ENCODE measurements at places on chromosomes 2 and 18.
A peak's percentile ranks its signal among the peaks of the same experiment; 100 is the strongest.

DNA sequence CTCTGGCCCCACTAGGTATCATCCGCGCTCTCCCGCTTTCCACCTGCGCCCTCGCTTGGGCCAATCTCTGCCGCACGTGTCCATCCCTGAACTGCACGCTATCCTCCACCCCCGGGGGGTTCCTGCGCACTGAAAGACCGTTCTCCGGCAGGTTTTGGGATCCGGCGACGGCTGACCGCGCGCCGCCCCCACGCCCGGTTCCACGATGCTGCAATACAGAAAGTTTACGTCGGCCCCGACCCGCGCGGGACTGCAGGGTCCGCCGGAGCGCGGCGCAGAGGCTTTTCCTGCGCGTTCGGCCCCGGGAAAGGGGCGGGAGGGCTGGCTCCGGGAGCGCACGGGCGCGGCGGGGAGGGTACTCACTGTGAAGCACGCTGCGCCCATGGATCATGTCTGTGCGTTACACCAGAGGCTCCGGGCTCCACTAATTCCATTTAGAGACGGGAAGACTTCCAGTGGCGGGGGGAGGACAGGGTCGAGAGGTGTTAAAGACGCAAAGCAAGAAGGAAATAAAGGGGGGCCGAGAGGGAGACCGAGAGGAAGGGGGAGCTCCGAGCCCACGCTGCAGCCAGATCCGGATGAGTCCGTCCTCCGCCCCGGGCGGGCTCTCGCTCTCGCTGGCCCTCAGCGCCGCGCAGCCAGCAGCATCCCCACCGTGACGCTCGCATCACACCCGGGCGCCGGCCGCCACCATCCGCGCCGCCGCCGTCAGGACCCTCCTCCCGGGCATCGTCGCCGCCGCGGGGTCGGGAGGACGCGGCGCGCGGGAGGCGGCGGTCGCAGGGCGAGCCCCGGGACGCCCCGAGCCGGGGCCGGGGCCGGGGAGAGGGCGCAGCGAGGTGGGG, 664 bp downstream of the NETO1 start:
- DNase-seq = no peak

DNA sequence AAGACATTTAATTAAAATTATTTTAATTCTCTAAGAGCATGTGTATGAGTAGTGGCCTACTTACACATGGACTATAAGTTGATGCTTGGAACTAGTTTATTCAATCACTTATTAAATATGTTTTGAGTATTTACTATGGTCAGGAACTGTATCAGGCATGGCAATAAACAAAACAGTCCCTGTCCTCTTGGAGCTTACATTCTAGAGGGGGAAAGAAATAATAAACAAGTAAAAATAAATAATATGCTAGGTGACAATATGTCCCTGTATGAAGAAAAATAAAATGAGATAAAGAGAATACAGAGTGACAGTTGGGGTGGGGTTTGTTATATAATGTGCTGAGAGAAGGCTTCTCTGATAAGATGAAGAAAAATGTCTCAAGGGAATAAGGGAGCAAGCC, 74.5 kb downstream of the MYO3B start:
- no peak for DNase-seq

GRCh38 chr2:230174466-230174865, 45.3 kb downstream of the SP110 start:
- DNase-seq = no peak

- DNase-seq = no peak
These were observed 4.8 kb upstream of the ZAP70 start for GRCh38 chr2:97708608-97709007.

DNA sequence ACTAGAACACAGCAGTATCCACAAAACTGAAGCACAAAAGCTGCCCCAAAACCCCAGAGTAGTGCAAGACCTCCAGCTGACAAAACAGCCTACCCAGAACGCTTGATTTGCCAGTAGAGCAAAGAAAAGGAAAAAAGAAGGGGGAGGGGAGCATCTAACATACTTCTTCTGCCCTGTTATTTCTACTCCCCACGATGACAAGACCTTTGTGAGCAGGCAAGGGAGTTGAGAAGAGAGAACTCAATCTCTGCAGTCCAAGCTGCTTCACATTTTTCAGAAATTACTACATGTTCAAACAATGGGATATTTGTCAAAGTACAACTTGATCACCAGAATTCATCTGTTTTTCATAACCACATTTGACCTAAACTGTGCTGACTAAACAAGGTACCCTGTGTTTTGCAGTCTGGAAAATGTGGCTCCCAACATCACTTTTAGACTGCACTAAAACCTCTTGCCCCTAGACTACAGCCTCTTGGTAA, 286.7 kb downstream of the EXOC6B start:
- DNase-seq = peak; percentile 88

DNA sequence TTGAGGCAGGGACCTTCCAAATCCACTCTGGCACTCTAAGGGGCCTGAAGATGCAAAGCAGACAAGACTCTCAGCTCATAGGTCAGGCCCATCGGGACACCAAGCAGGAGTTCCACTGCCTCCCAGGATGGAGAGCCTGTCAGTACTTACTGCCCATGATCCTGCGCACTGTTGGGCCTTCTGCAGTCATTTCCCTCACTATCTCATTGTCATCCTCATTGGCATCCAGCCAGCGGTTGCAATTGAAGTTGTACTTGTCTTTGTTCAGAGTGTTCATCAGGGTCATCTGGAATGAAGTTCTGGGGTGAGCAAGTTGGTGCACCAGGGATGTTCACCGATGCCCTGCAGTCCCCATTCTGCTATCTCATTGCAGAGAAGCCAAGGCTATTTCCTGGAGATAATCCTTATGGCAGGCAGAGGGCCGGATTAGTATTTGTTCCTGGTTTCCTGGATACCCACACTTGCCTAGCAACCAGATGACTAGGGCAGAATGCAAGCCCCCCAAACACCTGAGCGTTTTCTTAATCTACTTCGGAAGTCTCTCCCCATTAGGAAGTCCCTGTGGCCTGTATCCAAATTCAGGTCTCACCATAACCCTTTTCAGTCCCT, 65.1 kb downstream of the LOXHD1 start:
- no peak for DNase-seq

- DNase-seq = no peak
These were observed 46.5 kb upstream of the NR4A2 start for GRCh38 chr2:156379071-156379470.

DNA sequence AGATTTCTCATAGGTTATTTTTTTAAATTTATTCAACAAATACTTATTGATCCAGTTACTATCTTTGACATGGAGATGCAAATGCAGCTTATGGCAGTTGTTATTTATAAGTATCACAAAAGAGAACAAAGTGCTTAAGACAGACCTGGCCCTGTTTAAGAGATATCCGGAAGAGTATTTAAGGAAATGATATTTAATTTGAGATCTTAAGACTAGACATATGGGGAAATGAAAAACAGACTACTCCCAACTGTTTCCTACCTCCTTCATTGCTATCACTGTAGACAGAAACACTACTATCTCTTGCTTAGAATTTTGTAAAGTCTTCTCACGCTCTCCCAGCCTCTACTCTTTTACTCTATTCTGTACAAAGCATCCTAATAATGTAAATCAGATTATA, 36.0 kb downstream of the RPRD1A start:
- DNase-seq = no peak

DNA sequence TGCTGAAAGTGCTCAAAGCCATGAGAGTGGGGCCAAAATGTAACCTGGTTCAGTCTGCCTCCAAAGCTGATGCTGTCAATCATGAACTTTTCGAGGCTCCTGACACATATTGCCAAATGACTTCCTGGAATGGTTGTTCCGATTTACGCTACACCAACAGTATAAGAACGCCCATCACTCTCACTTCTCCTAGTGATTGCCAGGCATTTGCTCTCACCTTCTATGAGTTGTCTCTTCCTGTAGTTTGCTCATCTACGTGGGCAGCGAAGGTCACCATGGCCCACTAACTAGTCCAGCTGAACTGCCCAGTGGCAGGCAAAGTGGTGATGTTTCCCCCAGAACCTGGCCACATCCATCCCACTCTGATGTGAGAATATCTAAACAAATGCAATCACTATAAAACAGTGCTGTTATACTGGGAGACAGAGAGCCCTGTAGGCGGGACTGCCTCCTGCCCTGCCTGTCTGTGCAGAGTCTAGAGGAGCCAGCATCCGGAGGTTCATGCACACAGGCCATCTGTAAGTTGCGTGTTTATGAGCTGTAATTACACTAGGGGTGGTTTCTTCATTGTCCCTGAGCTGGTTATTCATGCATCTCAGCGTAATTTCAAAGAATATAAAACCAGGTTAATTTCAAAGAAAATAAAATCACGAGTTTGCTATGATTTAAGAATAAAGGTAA, 8.8 kb upstream of the CABLES1 start:
- peak; percentile 69 for DNase-seq

DNA sequence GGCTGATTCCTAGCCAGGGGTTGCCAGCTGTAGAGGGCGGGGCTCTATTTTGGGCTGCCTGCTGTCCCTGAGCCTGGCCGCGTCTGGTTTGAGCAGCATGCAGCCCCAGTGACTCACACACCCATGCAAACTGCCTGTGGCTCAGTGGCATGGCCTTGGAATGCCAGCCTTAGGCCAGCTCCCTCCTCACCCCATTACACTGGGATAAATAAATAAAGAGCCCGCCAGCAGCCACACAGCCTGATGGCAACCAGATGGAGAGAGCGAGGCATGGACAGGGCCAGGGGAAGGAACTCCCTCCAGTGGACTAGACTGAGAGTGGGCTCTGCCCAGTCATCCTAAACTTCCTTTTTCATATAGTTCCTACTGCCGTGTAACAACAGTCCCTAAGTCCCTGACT, 18.3 kb downstream of the NHEJ1 start:
- DNase-seq = peak; percentile 97

GRCh38 chr2:72718876-72719275, 107.0 kb downstream of the EXOC6B start:
- DNase-seq = no peak

- DNase-seq = no peak
These were observed 306.4 kb downstream of the LPIN1 start for GRCh38 chr2:12052796-12053195.

GRCh38 chr2:171389780-171390179, 44.0 kb downstream of the METTL8 start:
- no peak for DNase-seq

DNA sequence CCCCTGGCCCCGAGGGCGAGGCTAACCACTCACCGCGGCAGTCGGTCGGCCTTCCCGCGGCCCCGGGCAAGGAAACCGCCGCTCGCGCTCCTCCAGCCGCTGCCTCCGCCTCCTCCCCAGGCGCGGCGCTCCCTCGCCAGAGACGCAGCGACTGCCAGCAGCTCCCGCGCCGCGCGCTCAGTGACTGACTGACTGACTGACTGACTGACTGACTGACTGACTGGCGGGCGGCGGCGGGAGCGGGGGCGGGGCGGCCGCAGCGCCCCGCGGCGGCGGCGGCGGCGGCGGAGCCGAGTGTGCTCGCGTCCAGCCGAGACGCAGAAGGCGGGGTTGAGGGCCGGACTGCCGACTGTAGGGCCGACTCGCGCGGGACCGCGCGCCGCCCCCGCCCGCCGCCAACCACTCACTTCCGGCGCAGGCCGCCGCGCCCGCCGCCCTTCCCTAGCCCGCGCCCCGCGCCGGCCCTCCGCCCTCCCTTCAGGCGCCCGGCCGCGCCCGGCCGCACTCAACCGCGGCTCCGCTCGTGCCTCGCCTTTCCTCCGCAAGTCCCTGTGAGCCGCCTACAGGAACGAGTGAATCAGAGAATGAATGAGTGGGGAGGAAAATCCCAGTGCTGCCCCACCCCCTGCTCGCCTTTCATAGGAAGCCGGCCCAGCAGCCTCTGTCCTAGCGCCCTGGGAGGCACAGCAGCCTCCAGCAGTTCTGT, at the start of gene RAPH1:
TSS of gene RAPH1 (minus strand) at position 224 of the 706 bp plus-strand sequence. CDS start 39,948 bp downstream, outside the sequence.
- peak; percentile 87 for DNase-seq

GRCh38 chr2:33337981-33338380, 138.5 kb upstream of the RASGRP3 start:
- no peak for DNase-seq

GRCh38 chr18:61322265-61322873, 10.9 kb upstream of the CDH20 start:
- peak; percentile 50 for DNase-seq

DNA sequence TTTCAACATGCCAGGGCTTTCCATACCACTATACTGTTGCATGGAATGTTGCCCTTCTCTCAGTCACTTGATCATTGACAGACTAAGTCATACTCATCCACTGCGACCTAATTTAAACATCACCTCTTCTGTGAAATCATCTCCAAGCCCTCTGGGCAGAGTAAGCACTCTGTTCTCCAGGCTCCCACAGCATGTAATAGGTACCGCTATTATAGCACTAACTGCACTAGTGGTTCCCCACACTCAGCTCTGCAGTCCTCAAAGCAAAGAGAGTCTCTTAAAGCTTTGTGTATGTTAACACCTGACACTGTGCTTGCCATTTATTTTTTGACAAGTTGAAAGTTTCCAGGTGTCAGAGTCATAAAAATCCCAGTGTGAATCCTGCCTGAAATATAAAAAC, 947.2 kb downstream of the ERBB4 start:
- DNase-seq = no peak

GRCh38 chr2:30666266-30666874, 140.9 kb downstream of the CAPN13 start:
- DNase-seq = peak; percentile 90

DNA sequence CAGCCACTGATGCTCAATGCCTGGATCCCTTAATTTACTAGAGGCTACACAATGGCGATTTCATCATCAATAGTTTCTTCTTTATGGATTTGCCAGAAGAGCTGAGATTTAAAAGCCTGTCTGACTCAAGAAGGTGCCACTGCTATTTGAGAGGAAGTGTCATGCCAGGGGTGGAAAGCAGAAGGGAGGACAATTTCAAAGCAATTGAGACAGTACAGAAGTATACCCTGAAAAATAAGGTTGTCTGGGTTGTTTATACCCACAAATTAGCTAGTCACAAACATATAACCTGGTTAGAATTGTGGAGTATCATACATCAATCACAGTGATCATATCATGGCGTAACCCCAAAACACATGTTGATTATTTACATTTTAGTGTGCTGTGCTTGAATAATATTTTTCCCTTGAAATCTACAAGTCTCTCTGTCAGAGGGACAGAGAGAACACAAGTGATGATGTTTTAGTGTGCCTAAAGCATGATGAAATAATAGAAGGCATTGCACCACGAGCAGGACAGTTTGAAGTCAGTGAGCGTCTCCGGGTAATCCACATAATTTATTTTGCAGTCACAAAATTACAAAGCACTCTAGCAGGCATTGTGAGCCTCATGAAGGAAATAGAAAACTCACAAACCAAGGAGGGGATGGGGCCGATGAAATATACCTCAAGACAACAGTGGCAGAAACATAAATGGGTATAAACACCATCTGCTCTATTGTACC, 312.2 kb upstream of the SPRED2 start:
- DNase-seq = no peak

DNA sequence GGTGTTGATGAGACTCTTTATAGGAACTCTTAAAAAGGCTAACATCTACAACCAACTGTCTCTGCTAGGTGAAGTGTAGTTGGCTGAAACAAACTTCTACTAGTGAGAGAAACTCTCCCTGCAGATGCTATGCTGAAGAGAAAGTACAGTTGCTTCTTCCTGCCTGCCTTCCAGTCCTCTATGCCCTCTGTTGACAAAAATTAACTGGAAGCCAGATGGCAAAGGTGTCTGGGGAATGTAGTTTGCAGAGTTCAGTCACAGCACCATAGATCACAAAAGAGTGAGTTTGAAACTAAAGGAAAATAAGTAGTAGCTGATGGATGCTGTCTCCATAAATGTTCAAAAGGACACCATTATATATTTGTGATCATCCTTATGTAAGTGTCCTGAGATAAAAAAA, 958.8 kb upstream of the NRXN1 start:
- no peak for DNase-seq

GRCh38 chr2:65919550-65920188, 487.3 kb upstream of the SPRED2 start:
- no peak for DNase-seq
